ENCODE measurements at places on chromosomes 1 and 21.

- no peak for DNase-seq
Measured at GRCh38 chr21:37658121-37658816, 258.0 kb downstream of the KCNJ6 start.

- no peak for DNase-seq
Measured at GRCh38 chr1:53617851-53618499, 121.0 kb downstream of the GLIS1 start.

GRCh38 chr21:38311765-38312164 lies 55.0 kb downstream of the KCNJ15 start:
- DNase-seq, result no peak

GRCh38 chr1:117696561-117696960 lies 90.7 kb downstream of the TENT5C start:
- no peak for DNase-seq

- no peak for DNase-seq
Measured at GRCh38 chr1:172442404-172442803, 1.5 kb downstream of the PIGC start.

DNA sequence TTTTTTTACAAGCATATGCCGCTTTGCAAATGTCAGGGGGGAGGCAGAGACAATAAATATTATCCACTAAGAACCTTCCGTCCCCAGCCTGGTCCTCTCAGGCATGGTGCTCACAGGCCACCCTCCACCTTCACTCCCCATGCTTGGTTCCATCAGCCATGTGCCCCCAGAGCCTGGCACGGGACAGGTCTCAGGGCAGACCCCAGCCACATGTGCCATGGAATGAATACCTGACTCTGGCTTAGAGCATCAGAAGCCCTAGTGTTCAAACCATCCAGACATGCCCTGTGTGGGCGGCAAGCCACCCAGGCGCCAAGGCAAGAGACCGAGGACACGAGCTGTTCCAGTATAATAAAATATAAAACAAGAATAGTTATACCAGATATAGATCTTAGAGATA lies 5.4 kb downstream of the LSS start:
- DNase-seq, result no peak

DNA sequence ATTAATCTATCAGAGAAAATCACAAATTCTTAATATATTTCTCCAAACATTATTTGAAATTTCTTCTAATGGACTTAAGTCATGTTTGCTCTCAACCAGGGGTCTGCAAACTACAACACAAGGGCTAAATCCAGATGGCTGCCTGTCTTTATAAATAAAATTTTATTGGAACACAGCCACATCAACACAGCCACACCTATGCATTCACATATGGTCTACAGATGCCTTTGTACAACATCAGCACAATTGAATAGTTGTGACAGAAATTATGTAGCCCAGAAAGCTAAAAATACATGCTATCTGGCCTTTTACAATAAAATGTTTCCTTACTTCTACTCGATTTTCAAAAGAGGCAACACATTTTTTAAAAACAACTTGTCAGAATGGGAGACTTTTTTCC lies 103.9 kb downstream of the DPYD start:
- DNase-seq, result no peak

- no peak for DNase-seq
Measured at GRCh38 chr1:154190550-154190949, 1.4 kb downstream of the TPM3 start.

GRCh38 chr1:32393832-32394140 lies 455 bp downstream of the BSDC1 start:
- no peak for DNase-seq

DNA sequence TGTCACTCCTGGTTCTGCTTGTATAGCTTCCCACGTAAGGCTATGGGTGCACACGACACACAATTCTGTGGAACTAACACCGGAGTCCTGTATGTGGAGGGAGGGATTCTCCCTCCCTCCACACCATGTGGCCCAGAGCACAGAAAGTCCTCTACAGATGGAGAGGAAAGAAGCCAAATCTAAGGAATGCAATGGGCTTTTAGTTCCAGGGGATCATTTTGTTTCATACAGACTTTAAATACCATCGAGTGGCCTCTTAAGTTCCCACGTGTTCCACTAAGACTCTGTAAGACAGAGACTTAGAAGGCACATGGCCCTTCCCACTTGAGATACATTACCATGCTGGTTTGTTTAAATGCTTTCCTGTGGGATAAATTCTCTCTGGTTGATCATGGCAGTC lies 156.0 kb downstream of the TGFB2 start:
- no peak for DNase-seq

DNA sequence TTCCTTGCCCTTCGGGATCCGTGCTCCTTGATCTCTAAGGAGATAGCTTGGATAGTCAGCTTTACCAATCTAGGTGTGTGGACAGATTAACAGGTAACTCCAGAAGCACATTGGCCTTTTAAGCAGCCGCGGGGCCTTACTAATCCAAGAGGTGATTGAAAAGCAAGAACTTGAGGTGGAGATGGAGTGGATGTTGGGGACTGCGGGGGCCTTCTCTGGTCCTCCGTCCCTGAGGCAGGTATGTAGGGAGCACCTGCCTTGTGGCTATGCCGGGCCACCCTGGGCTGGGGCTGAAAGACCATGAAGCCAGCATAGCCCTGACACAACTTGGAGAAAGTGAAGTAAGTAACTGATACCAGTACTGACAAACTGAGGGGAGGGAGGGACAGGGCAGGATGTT lies 10.6 kb downstream of the SOX13 start:
- no peak for DNase-seq

- no peak for DNase-seq
Measured at GRCh38 chr1:168683871-168684270, 45.1 kb downstream of the DPT start.

- DNase-seq, result no peak
Measured at GRCh38 chr1:110438893-110439292, 12.1 kb upstream of the PROK1 start.

DNA sequence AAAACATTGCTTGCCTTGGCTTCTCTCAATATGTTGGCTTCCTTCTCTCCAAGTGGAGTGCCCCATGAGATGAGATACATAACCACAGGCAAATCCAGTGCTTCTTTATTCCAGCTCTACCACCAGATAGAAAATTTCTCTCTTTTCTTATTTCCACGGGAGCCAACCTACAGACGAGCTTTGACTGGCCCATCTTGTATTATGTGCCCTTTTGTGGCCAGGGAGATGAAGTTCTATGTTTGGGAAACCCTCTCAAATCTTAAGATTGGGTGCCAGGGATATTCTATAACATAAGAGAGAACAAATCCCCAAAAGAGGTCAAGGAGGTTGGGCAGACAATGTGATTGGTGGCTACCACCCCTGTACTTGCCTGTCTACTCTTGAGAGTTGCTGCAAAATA lies 351.8 kb downstream of the ZNF326 start:
- DNase-seq, result no peak

GRCh38 chr1:18109756-18110597 lies 2.4 kb downstream of the IGSF21 start:
- no peak for DNase-seq

- DNase-seq, result no peak
Measured at GRCh38 chr21:34072145-34073031, 990 bp upstream of the MRPS6 start.

Data from GM10248 (cell line).